ENCODE measurements at places on chromosomes 3 and 15.

GRCh38 chr3:112514527-112515128, 15.4 kb upstream of the BTLA start:
- no peak for DNase-seq

- peak; percentile 59 for DNase-seq
Observed at GRCh38 chr3:56976651-56977560, 83.6 kb upstream of the SPATA12 start.

- no peak for DNase-seq
Observed at GRCh38 chr15:70420948-70421482, 323.3 kb upstream of the TLE3 start.

DNA sequence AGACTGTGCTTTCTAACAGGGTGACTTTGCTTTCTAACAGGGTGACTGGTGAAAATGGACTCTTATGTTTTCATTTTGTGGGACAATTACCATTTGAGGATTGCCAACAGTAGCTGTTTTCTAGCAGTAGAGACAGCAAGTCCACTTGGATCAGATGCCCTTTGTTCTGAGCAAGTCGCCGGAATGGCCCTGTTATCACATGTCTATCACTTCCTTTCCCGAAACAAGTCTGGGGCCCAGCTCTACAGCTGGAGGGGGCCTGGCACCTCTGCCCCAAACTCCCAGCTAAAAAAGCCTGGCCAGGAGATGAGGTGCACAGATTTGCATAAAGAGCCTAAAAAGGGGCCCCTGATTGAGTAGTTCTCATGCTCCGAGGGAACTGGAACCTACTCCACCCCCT, 44.6 kb downstream of the THBS1 start:
- no peak for DNase-seq

GRCh38 chr3:12445523-12446240, 38.6 kb upstream of the TSEN2 start:
- DNase-seq = no peak

GRCh38 chr3:50674349-50675178, at the start of gene DOCK3:
Gene DOCK3, plus strand, starts transcription at chr3:50674927. Its CDS starts 337 bp downstream, at chr3:50675264.
- peak; percentile 61 for DNase-seq

DNA sequence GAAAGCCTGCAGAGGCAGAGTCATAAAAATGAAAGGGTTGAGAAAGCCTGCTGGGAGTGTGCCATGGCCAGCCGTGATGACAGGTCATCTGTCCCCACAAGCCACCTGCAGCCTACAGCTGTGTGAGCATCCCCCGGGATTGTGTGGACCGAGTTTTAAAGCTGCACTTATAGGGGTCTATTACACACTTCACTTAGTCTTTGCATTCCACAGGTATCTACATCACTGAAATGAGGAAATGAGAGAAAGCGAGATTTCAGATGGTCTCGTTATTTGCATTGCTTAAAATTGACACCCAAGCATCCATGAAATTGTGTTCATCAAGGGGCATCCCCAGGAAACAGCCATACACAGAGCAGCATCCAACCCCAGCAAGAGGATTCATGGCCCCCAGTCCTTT, 137.6 kb upstream of the TRIM42 start:
- DNase-seq = no peak

- DNase-seq = no peak
Observed at GRCh38 chr3:135629701-135630408, 335.7 kb upstream of the PPP2R3A start.

DNA sequence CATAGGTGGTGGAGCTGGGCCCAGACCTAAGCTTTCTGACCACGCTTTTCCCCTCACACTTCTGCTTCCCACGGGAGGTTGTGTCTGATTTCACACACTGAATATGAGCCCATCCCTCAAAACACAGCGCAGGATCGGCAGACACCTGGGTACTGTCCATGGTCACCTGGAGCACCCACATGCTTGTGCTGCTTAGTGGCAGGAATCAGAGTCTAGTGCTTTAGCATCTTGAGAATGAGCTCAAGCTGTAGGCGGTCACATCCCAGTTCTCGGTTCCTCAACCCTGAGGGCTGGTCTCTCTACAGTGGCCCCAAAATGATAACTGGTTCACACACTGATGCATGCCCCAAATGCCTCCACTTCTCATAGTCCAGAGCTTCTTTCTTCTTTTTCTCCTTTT, 111.0 kb downstream of the SEMA5B start:
- DNase-seq = no peak

DNA sequence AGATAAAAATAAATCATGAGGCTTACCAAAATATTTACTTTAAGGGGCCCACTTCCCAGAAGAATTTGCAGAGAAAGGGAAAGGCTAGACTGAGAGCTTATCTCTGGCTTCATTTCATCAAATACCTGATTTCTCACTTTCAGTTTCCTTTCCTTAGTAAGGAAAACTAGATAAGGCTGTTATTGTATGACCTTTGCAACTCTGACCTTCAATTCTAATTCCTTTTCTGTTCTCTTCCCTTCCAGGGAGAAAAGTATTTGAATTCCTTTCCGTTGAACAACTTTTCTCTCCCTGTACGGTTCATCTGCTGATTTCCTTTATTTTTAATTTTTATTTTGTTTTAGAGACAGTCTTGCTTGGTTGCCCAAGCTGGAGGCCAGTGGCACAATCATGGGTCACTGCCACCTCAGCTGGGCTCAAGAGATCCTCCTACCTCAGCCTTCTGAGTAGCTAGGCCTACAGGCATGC, 7.1 kb upstream of the PXK start:
- no peak for DNase-seq

- DNase-seq = no peak
Observed at GRCh38 chr3:175018946-175019727, 160.0 kb downstream of the NAALADL2 start.

- DNase-seq = no peak
Observed at GRCh38 chr3:193057616-193058015, 140.0 kb upstream of the MB21D2 start.

GRCh38 chr3:136728918-136729317, 23.3 kb downstream of the STAG1 start:
- DNase-seq = peak; percentile 90

DNA sequence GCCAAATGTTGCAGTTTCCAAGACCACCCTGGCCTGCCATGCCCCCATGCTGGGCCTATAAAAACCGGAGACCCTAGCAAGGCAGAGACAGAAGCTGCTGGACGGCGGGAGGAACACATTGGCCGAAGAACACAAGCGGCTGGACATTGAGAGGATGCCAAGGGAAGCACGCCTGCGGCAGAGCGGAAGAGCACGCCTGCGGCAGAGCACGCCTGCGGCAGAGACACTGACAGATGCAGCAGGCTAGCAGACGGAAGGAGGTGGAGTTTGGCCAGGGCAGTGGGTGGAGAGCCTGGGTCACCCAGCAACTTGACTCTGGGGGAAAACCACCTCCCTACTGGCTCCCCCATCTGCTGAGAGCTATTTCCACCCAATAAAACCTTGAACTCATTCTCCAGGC, 322.3 kb upstream of the TBL1XR1 start:
- no peak for DNase-seq

GRCh38 chr3:78644847-78645246, 1123.0 kb downstream of the ROBO1 start:
- DNase-seq = no peak

GRCh38 chr3:155502630-155503029, 209.1 kb upstream of the STRIT1 start:
- DNase-seq = peak; percentile 2

GRCh38 chr3:8864402-8865350, 95.3 kb upstream of the OXTR start:
- DNase-seq = no peak
